Erythroblast (primary cell): ENCODE measurements at places on chromosomes 13 and 19.

- no peak for DNase-seq
These were observed 4.2 kb downstream of the SNRPA start for GRCh38 chr19:40755248-40755624.

DNA sequence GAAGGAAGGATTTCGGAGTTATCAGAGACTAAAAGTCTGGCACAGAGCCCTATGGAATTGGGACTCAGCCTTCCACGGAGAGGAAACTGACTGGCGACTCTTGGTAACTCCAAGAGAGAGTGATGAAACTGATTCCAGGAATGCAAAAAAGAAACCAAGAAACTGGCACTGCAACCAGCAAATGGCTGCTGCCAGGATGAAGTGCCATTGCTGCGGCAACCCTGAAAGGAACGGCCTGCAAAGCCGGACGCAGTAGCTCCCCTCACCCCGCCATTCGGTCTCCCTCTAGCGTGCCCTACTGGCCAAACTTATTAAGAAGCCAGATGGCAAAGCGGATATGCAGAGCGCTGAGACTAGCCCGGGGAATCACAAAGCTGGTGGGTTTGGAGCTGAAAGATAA lies 236.0 kb downstream of the PCDH9 start:
- peak; percentile 49 for DNase-seq

DNA sequence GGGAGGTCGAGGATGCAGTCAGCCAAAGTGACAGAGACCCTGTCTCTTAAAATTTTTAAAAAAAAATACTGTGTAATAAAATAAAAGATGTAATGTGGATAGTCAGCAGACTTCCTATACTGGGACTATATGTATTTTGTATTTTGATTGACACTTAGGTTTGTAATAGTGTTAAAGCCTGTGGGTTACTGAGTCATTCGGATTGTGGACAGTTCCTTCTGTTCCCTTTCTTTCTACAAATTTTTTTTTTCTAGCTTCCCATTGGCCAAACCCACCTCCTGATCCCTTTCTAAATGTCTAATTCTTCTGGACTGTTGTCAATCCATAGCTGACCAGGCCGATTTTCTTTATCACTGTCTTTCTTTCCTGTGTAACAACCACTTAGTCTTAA lies 108.0 kb downstream of the DNAJC3 start:
- DNase-seq = no peak

DNA sequence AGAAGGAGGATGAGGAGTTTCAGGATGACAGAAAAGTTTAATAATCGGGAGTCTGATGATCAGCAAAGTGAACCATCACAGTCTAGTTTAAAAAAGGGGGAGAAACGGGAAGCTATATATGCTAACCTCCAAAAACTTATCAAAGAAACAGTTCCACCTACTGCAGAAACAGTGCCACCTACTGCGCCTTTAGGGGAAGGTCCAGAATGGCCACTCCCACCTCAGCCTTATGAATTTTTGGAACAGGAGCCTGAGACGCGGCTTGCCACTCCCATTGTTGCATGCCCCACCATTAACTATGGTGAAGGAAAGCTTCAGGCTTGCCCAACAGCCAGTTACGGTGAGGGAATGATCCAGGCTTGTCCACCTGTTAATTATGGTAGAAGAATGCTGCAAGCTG lies 929.0 kb downstream of the SLITRK6 start:
- no peak for DNase-seq

- DNase-seq = no peak
These were observed 12.0 kb downstream of the PIAS4 start for GRCh38 chr19:4019578-4019977.

- no peak for DNase-seq
These were observed 95.7 kb downstream of the SLC10A2 start for GRCh38 chr13:102970542-102970941.

DNA sequence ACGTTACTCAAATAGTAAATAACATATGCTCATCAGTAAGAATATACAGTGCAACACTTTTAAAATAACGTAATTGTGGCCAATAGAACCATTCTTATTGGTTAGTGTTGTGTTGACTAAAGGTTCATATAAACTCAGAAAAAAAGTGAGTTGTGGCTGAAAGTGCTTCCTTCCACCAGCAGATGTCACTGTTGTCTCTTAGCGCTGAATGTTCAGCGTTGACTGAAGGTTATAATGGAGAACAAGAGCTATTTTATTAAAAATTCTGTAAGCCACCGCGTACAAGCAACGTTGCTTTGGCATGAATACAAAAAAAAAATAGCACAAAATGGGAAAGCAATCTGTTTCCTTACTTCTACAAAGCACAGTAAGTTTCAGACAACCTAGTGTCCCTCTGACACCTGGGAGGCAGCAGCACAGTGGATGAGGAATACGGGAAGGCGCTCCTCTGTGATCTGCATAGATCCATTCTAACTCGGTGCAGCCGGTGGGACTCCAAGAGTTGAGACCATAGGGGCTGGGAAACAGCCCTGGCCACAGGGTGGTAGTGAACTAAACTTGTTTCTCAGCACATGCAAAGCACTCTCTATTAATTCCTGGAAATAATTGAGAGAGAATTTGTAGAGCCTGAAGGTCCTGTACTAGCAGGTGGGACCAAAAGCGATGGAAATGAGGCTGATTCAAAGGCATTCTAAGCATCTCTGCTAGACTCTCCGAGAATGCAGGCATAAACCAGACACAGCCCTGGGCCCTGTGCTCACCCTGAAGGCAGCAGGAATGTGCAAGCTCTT lies 23.9 kb upstream of the OXGR1 start:
- peak; percentile 73 for DNase-seq

DNA sequence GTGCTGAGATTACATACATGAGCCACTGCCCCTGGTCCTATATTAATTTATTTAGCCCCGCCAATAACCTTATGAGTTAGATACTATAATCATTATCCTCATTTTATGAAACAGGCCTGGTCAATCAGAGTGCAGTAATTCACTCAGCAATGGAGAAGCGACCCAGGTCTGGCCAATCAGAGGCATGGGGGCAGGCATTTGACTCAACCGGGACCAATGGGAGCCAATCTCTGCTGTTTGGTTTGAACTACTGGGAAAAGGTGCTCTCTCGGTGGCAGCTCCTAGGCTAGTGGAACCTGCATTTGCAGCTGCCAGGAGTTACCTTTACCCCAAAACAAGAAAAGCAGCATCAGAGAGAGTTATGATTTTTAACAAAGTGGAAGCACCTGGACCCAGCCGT lies 6.6 kb downstream of the SIRT2 start:
- DNase-seq = no peak

DNA sequence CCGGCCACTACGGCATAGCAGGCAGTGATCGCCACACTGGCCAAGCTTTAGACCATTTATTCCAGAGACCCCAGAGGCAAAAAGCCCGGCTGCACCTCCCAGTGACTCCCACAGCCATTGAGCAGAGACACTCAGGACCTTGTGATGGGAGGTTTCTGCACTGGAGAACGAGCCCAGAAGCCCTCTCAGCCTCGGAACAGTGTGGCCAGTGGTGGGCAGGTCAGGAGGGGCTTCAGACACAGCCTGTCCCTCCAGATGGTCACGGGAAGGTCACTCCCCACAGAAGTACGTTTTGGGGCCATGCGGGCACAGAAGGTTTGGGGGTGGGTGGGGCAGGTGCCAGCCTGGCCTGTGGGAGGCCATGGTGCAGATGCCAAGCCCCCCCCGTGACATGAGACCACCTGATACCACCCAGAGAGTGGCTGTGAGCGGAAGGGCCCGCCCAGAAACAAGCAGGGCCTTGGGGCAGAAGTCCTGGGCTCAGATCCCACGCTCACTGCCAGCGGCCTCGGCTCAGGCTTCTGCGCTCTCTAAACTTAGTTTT lies 599 bp upstream of the F10 start:
- no peak for DNase-seq

DNA sequence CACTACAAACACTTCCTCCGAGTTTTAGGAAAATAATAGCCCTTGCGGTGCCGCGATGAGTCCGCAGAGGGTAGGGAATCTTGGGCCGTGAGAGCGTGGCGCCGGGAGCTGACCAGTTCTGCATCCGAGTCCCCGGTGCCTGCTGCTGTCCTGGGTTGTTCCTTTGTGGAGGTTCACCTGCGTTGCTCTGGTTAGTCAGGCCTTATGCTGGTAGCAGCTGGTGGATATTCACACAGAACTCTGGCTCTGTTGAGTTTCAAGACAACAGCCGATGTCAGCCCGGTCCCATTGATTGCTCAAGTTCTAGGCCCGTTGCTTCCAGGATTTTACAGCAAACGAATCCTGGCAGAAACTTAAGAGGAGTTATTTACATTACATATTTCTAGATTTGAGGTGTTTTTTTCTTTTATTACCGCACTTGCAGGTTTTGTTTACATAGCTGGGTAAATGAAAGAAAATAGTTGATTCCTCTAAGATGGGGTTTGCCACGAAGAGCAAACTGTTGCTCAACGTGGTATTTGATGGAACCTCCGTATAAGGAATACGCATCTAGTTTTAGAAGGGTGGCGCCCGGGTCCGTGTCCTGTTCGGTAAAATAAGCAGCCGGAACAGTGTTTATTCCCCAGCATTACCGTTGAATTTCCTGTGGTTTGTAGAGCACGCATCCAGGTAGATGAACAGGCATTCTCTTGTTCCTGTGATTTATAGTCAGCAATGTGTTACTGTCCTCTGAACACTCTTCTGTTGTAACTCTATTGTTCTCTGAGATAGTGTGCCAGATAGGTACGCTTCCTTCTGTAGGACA lies 1.3 kb downstream of the CLDN10 start:
- DNase-seq = no peak

- DNase-seq = peak; percentile 4
These were observed 49.6 kb upstream of the DIAPH3 start for GRCh38 chr13:60213236-60213744.

- DNase-seq = no peak
These were observed 6.7 kb downstream of the FOXA3 start for GRCh38 chr19:45870798-45871197.

DNA sequence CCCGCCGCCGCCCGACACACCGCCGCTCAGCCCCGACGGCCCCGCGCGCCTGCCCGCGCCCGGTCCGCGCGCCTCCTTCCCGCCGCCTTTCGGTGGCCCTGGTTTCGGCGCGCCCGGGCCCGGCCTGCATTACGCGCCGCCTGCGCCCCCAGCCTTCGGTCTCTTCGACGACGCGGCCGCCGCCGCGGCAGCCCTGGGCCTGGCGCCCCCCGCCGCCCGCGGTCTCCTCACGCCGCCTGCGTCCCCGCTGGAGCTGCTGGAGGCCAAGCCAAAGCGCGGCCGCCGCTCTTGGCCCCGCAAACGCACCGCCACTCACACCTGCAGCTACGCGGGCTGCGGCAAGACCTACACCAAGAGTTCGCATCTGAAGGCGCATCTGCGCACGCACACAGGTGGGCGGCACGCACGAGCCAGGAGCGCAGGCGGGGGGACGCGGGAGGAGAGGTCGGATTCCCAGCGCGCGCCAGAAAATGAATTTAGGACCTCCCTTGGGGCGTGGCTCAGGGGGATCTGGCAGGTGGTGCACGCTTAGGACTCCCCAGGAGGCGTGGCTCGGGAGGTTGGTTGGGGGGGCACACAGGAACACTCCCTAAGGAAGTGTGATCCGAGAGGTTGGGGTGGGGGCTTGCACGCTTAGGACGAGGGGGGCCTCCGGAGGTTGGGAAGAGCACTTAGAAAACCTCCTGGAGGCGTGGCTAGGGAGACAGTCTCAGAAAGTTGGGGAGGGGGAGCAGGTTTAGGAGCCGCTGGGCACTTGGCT lies 1.2 kb downstream of the KLF2 start:
- no peak for DNase-seq

DNA sequence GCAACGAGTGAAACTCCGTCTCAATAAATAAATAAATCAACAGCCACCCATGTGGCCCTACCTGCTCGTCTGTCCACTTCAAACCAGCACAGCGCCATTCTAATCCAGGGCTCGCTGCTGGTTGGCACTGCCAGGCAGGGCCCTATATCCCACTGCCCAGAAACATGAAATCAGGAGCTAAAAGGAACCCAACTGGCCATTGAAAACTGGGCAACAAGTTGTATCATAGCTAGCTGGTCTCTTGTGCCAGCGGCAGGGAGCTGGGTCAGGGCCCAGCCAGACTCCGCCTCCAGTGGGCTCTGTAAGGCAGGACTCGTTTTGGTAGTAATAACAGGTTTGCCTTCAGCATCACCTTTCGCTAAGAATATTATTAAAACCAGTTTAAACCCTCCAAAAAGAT lies 39.3 kb downstream of the GGACT start:
- DNase-seq = no peak

DNA sequence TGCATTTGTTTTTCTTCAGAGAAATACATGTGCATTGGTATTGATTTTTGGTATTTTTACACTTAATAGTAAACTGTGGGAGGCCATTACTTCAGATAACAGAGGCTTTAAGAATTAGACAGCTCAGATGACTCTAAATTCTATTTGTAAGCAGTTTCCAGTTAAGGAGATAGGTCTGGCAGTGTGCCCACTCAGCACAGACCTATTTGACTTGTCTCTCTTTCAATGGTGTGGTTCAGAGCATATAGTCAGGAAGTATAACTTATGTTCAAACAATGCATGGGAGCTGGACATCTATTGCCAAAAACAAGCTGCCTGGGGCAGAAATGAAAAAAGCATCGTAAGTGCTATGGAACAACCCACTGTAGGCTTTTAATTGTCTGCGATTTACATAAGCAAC lies 370.7 kb downstream of the HS6ST3 start:
- no peak for DNase-seq

DNA sequence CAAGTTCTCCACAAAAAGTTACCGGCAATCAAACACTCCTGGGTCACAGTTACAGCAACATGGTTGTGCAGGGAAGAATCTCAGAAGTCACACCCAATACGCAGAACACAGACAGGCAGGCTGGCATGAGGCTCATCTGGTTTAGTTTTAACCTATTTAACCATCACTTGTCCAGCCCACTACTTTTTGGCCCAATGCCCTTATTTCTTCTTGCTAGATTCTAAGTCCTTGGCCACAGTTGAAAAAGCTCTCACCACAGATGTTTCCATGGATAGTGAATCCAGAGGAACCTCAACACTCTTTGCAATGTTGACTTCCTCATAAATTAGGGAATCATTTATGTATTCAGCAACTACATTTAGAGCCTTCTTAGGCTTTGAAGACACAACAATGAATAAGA lies 50.7 kb upstream of the FNDC3A start:
- no peak for DNase-seq

- peak; percentile 74 for DNase-seq
These were observed 16.3 kb downstream of the CILP2 start for GRCh38 chr19:19554074-19555023.

DNA sequence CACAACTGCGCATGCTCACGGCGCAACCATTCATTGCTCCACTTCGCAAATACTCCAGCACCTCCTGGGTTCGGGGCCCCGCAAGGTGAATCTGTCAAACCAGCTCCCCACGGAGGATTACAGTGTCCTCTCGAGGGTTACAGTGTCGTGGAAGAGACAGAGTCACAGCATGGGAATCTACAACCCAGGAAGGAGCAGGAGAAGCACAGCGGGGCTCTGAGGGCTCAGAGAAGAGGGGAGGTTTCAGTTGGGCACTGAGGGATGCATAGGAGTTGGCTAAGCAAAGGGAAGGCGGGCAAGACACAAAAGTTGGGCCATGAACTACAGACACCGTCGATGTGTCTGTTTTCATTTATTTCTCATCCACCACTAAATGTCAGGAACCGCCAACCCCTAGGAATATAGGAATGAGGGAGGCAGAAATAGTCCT lies 1.0 kb upstream of the GTF2F1 start:
- DNase-seq = no peak
